ENCODE measurements at places on chromosomes 12 and 14. TPM values are rescaled to one million over a fixed set of nuclear protein-coding genes. Genes with fewer than 3 reads are reported as not detected.

The KRT80 gene
- total RNA-seq, result not detected

The ADAMTS20 gene
- 0.41 TPM for total RNA-seq

The TNFRSF1A gene
- total RNA-seq, result 4.5 TPM

The RTN1 gene
- 877 TPM for total RNA-seq

The OR4E2 gene
- total RNA-seq, result not detected

The SCN8A gene
- 46.1 TPM for total RNA-seq

The SYT1 gene
- 174 TPM for total RNA-seq

The PZP gene
- under 0.01 TPM for total RNA-seq

The RPL10L gene
- total RNA-seq, result not detected

The CCDC177 gene
- total RNA-seq, result 4.5 TPM

The PRICKLE1 gene
- 8.6 TPM for total RNA-seq

The ANO4 gene
- 88.9 TPM for total RNA-seq

The B3GNT4 gene
- 11.8 TPM for total RNA-seq

The ARMH4 gene
- 54.2 TPM for total RNA-seq

The OTX2 gene
- 0.41 TPM for total RNA-seq

The FOXM1 gene
- total RNA-seq, result 0.82 TPM

The HOXC12 gene
- total RNA-seq, result not detected

The ARHGAP9 gene
- 1.2 TPM for total RNA-seq

The TTC9 gene
- total RNA-seq, result 14.7 TPM

The MYH7 gene
- 0.41 TPM for total RNA-seq

The SDR9C7 gene
- total RNA-seq, result 0.41 TPM

The RPGRIP1 gene
- total RNA-seq, result not detected

The PTPN6 gene
- 1.6 TPM for total RNA-seq

The ACSS3 gene
- 4.1 TPM for total RNA-seq

The LRRK2 gene
- total RNA-seq, result 8.6 TPM

The DRAM1 gene
- 0.82 TPM for total RNA-seq

The EFS gene
- 6.9 TPM for total RNA-seq

The C12orf54 gene
- total RNA-seq, result not detected

The FAM186B gene
- 0.41 TPM for total RNA-seq

Data from frontal cortex (tissue), 4 donors.